ENCODE measurements at places on chromosomes 1 and 21.

GRCh38 chr1:212690816-212691403 lies 8.7 kb downstream of the BATF3 start:
- no peak for DNase-seq

DNA sequence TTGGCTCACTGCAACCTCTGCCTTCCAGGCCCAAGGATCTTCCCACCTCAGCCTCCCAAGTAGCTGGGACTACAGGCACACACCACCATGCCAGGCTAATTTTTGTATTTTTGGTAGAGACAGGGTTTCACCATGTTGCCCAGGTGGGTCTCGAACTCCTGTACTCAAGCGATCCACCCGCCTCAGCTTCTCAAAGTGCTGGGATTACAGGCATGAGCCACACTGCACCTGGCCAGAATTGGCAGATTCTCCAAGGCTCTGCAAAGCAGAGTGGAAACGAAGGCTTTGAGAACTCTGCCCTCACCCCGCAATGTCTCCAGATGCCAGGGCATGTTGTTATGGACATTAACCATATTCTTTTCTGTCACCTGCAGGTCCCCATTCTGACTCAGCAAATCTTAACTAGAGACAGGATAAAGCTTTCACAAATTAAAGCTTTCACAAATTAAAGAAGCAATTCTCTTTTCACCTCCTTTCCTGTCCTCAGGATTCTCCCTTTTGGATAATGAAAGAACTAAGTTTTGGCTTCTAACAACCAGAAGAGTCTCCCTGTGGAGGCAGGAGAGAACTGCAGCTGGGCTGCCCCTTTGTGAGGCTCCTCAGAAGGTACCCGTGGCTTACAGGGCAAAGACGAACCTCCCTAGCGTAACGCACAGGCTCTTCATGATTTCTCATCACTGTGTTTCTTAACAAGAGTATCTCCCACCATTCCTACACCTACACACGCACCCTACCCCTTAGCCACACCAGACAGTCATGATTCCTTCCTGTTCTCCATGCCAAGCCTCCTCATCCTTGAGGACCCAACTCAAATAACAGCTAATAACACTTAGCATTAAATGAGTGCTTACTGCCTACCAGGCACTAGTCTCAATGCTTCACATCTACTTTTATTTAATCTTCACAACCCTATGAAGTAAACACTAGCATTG lies 29.8 kb downstream of the GPA33 start:
- DNase-seq = no peak

GRCh38 chr1:3688356-3689137 lies 36.2 kb downstream of the TP73 start:
- no peak for DNase-seq

- no peak for DNase-seq
Observed at GRCh38 chr1:242002072-242002471, 3.2 kb upstream of the MAP1LC3C start.

DNA sequence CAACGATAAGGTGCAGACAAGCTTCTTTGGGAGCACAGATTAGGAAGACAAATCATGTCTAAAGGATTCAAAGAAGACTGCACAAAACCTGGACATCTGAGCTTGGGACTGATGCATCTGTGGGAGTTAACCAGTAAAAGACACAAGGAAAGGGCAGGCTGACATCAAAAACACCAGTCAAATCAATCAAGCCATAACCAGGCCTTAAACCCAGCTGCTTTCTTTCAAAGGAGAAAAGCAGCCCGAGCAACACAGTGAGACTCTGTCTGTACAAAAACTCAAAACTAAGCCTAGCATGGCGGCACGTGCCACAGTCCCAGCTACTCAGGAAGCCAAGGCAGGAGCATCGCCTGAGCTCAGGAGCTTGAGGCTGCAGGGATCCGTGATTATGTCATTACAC lies 411.6 kb downstream of the SMYD3 start:
- no peak for DNase-seq

DNA sequence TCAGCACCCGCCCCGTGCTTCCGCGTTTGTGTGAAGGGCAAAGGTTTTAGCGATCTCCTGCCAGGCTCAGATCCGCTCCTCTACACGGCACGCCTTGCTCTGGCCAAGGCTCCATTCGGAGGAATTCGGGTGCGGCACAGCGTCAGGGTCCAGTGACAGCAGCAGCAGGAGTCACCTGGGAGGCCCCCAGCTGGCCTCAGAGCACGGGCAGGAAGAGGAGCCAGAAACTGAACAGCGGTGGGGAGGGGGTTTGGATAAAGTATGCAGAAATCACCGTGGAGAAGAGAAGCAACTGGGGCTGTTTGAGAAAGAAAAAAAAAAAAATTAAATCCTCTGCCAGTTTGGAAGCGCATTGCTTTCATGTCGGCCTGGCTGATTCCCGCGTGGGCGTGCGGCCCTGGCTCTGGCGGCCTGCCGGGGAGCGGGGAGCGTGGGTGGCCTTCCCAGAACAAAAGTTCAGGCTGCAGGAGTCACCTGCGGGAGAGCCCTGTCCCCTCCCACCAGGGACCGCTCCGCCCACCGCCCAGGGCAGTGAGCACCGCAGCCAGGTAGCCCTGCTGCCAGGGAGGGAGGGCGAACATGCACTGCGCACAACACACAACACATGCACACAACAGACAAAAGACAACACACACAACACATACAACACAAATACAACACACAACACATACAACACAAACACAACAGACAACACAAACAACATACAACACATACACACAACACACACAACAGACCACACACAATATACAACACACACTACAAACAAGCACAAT lies 107.6 kb downstream of the ETS2 start:
- peak; percentile 82 for DNase-seq

DNA sequence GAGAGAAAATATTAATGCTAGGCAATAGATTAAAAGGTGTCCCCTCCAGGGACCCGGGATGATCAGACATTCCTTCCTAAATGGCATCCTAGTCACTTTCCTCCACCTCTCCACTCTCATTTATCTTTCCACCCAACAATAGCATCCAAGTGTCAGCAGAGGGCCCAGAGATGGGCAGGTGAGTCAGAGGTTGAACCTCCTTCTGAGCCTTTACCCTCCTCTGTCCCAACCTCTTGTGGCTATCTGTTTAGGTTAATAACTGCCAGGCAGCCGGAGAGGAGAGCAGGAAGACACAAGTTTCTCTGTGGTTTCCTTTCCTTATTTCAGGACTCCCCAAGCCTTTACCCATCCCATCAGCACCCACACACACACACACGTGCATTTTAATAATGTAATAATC lies 4.1 kb downstream of the GJA5 start:
- no peak for DNase-seq

GRCh38 chr1:59151860-59152259 lies 145.0 kb upstream of the FGGY start:
- no peak for DNase-seq

- no peak for DNase-seq
Observed at GRCh38 chr1:55216096-55216495, 932 bp upstream of the USP24 start.

DNA sequence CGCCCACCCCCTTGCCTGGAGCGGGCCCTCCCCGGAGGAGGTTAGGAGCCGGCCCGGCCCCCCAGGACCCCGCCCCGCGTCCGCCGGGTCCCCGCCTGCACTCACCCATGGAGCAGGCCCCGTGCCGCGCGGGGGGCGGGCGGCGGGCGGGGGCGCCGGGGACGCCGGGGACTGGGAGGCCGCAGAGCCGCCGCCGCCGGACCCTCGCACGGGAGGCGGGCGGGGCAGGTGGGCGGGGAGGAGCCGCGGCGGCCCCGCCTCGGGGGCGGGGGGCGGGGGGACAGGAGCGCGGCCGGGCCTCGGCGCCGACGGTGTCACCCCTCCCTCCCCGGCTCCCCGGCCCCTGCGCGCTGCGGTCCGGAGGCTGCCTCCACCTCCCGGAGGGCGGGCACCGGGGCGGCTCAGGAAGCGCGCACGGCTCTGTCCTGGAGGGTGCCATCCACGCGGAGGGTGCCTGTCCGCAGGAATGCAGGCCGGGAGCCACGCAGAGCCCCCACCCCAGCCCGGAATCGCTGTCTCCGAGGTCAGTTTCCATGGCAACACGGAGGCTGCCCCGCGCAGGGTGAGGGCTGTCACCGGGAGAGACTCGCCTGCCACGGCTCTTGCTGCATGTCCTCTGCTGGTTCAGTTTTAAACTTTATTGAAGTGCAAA lies 5.9 kb upstream of the PLEKHG5 start:
- no peak for DNase-seq

DNA sequence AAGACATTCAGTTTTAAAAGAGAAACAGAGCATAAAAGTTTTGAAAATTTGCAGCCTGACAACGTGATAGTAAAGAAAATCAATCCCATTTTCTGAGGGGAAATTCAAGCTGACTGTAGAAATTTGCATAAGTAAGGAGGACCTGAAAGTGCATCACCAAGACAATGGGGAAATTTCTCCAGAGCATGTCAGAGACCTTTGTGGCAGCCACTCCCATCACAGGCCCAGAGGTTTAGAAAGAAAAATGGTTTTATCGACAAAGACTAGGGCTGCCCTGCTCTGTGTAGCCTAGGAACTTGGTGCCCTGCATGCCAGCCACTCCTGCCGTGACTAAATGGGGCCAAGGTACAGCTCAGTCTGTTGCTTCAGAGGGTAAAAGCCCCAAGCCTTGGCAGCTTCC lies 1640.2 kb upstream of the PRMT6 start:
- no peak for DNase-seq

DNA sequence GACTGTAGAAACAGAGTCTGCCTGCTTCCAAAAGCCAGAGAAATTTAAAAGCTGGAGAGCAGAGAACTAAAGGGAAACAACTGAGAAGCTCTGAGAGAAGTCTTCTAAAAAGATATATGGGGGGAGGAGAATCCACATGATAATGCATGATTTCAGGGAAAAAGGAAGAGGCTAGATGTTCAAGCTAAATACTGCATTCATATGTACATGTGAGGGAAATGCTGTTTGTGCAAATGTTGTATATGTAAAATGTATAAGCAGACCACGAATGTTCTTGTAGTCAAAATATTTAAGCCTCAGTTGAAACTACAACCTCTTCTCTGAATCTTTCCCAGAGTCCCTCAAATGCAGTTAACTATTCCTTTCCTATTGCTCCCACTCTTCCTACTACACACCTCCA lies 79.2 kb downstream of the AKT3 start:
- no peak for DNase-seq

DNA sequence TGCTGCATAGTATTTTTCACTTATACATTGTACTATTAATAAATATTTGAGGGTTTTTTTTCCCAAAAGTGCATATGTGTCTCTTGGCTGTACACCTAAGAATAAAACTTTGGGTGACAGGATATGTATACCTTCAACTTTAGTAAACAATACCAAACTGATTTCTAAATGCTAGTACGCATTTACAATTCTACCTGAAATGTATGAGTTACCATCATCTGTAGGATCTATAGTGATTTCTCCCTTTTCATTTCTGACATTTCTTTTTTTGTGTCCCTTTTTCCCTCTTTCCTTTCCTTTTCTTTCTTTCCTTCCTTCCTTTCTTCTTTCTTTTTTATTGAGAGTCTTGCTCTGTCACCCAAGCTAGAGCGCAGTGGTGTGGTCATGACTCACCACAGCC lies 16.7 kb upstream of the BMP8B start:
- DNase-seq = no peak

DNA sequence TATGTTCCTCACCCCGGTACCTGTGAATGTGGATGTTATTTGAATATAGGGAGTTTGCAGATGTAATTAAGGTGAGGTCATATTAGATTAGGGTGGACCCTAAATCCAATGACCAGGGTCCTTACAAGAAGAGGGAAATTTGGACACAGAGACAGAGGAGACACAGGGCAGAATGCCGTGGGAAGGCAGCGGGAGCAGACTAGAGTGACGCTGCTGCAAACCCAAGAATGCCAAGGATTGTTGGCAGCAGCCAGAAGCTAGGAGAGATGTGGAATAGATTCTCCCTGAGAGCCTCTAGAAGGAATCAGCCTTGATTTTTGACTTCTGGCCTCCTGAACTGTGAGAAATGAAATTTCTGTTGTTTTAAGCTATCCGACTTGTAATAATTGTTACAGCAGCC lies 53.6 kb downstream of the SPATA46 start:
- no peak for DNase-seq

- DNase-seq = no peak
Observed at GRCh38 chr21:42245331-42246193, 26.6 kb downstream of the ABCG1 start.

GRCh38 chr1:179598631-179599030 lies 7.0 kb downstream of the TDRD5 start:
- no peak for DNase-seq

GRCh38 chr1:23801338-23801748 lies 789 bp upstream of the GALE start:
- no peak for DNase-seq

DNA sequence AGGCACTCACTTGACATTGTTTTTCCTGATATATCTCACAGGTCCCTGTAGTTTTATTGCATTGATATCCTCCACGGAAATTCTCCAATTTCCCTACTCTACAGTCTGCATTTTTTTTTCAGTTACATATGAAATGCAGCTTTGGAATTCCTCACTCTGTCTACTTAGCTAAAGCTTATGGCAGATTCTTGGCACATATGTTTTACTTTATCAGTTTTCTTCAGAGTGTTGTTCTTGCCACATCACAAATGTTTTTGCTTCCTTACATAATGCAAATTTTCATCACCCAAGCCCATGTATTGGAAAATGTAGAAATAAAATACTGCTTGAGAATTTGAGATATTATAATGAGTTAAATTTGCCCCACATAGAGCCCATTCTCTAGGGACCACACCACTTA lies 1895.1 kb downstream of the MRPL39 start:
- no peak for DNase-seq

GRCh38 chr1:43436371-43436770 lies 17.4 kb downstream of the HYI start:
- DNase-seq = no peak

DNA sequence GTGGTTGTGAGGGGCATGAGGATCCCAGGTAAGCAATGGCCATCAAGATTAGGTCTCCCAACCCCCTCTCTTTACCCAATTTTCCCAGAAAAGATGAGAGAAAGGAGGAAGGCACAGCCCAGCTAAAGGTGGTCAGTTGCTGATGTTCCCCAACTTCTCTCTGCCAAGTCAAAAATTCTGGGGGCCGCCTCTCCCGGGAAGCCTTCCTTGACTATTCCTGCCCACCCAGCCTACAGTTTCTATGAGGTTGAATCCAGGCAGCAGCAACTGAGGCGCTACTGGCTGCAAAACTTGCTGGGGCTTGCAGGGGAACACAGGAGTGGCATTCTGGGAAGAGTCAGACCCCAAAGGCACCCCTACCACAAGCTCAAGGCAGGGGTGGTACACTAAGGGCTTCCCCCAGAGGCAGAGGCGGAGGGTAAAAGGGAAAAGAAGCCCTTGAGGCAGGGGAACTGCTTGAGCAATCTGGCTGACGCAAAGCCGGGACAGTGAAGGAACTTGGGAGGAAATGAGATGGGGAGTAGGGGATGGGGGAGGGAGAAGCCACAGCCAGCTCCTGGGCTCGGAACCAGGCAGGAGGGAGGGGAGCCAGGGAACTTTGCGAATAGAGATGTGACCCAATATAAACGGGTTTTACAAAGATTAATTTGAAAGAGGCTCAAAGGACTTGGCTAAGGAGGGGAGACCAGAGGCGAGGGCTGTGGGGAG lies 31.2 kb downstream of the SDC3 start:
- DNase-seq = no peak

GRCh38 chr1:196450143-196451095 lies 157.8 kb downstream of the KCNT2 start:
- DNase-seq = no peak

Data from NCI-H774 (cell line).